ENCODE measurements at places on chromosomes 3 and 15.

- DNase-seq, result no peak
Measured at GRCh38 chr3:129855170-129855831, 38.2 kb downstream of the TMCC1 start.

- no peak for DNase-seq
Measured at GRCh38 chr15:52733696-52734255, 54.6 kb upstream of the ATOSA start.

GRCh38 chr3:170815340-170815739 is 54.7 kb downstream of the RPL22L1 start:
- no peak for DNase-seq

DNA sequence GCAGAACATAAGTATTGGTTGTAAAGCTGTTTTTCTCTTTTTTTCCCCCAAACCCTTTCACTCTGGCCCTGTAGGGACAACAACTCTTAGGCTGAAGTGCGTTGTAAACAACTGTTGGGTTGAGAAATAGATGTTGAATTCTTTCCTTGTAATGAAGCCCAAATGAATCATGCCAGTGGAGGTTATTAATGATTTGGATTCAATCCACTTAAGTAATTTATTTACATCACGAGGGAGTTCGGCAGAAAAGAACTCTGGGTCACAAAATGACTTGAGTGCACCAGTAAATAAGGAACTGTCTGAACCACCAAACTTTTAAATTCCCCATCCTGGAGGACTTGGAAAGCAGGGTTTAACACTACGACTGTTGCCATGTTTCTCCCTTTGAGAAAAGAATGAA is 218.9 kb downstream of the PDZRN3 start:
- DNase-seq, result no peak

- DNase-seq, result peak; percentile 56
Measured at GRCh38 chr3:52446631-52447511, 2.0 kb upstream of the SEMA3G start.

DNA sequence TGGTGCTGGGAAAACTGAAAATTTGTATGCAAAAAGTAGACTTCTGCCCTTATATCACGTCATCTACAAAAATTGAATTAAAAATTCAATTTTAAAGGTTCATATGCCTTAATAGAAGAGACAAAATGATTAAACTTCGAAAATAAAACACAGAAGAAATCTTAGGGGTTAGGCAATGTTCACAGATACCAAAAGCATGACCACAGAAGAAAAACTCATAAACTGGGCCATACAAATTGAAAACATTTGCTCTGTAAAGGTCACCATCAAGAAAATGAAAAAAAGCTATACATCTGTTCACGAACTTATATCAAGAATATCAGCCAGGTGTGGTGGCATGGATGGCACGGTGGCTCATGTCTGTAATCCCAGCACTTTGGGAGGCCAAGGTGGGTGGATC is 245.1 kb downstream of the PCCB start:
- DNase-seq, result no peak

Measured in stimulated activated CD4-positive, alpha-beta T cell treated with anti-CD3 and anti-CD28 coated beads, Interleukin-1b, Interleukin-23, amount 100 ng/mL, for 1 hour (primary cell).